KG1 (cell line): ENCODE measurements at places on chromosomes 7 and 10.

GRCh38 chr7:63789378-63790176, 209.1 kb upstream of the ZNF722 start:
- DNase-seq: no peak

- no peak for DNase-seq
These were observed 330.8 kb downstream of the DPP6 start for GRCh38 chr7:154383045-154383444.

DNA sequence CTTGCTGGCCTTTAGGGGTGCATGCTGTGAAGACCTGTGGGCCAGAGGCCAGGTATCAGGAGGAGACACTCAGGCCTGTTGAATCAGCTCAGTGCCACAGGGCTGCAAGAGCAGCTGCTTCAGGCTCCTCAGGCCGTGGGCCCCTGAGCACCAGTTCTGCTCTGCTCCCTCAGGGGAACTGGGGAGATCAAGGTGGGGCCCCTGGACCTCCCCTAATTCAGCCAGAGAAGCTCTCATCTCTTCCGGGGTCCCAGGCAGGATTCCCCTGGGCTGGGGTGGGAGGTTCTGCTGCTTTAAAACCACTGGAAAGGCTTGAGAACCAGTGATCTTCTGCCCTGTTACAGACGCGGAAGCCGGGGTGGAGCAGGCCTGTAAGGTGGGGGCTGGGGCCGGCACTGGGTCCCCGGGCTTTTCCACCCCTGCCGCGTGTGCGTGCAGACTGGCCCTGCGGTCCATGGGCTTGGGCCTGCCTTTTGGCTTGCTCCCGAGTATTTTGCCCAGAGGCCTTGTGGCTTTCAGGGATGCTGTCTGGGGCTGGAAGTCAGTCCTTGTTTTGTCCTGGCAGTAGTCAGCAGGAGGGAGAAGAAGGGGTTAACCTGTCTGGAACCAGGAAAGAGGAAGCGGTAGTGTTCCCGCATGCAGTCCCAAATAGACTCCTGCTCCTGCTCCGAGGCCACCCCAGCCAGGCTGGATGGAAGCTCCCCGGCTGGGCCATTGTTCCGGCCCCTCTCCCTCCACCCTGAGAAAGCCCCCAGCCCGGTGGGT, 74.3 kb downstream of the LHPP start:
- DNase-seq: no peak

GRCh38 chr10:60314069-60314940, 75.4 kb downstream of the ANK3 start:
- no peak for DNase-seq

- DNase-seq: no peak
These were observed 333.3 kb upstream of the TMEM229A start for GRCh38 chr7:124366118-124366517.
